ENCODE measurements at places on chromosomes 1 and 21.
A peak's percentile ranks its signal among the peaks of the same experiment; 100 is the strongest.

GRCh38 chr1:67189953-67190352, 23.7 kb downstream of the IL23R start:
- no peak for DNase-seq

DNA sequence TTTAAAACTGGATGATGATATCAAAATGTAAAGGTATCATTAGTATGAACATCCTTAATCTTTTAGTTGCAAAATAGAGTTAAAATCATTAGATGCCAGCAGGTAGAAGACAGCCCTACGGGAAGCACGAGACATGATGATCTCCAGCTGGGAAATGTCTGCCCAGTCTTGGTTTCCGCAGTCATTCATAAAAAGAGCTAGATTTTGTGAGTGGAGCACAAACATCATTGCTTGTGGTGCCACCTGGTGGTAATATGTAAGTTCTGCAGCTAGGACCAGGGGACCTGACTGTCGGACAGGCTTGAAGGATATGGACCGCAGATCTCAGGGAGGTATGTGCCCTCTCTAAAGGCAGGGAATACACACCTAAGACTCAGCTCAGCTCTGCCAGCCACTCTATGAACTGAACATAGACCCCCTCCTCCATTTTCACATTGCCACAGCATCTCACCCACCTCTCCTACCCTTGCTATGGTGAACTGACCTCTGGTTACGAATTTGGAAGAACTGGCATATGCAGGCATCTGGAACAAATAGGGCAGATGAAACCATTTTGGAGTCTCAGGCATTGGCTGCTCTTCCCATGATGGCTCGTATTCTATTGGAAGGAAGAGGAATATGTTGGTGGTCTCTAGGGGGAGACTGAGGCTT, 9.2 kb downstream of the FCMR start:
- peak; percentile 60 for DNase-seq

DNA sequence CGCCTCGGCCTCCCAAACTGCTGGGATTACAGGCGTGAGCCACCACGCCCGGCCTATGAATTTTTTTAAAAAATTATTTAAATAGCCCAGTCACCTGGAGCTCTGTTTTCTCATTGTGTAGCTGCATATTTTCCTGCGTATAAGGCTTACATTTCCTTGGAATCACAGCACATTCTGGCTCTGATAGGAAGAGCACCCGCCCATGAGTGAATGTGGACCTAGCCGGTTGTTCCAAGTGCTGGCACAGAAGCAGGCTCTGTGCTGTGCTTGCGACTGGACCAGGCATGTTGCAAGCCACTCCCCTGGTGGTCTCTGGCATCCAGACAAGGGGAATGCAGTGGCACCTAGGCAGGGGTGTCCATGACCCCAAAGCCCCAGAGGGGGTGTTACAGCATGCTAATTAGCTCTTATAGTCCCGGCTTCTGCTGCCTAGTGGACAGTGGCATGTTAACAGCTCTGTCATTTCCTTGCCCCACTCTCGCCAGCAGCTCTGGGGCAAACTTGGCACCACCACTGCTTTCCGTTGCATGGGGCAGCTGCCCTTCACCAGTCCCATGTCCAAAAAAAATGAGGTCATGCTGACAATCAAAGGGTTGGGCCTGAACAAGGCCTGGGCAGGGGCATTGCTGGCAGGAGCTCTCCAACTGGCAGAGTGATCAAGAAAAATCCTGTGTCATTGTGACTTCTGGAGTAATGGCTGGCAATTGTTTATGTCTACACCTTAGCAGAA, 5.2 kb upstream of the VTCN1 start:
- no peak for DNase-seq

DNA sequence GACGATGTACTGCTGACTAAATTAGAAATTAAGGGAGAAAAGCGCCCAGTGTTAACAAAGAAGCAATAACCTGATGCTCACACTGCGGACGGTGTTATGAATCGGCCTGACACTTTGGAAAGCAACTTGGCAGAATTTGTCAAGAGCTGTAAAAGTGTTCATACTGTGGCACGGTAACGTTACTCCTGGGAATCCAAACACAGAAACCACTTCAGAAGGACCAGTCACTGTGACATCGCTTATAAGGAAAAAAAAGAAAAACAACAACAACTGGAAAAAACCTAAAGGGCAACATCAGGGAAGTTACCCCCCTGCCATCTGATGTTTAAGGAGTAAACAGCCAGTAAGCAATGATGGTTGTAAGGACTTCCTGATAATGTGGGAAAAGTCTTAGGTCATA, 27.7 kb downstream of the CAPZB start:
- no peak for DNase-seq

DNA sequence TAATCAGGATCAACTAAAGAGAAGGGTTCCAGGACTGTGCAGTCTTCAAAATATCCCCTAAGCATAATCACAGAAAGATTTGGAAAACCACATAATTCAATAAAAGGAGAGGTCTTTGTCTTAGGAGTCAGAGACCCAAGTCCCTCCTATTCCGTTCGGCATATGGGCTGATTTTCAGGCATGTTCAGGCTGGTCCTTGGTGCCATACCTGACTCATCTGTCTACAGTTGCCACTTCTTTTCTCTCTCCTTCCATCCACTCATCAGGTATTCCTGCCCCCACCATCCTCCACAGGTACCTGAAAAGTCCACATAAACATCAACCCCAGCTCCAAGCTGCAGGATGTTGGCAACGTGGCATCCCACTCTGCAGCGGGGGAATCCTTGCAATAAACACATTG, 29.7 kb upstream of the RPL11 start:
- no peak for DNase-seq

GRCh38 chr1:63807046-63807445, 33.2 kb downstream of the ROR1 start:
- no peak for DNase-seq

- peak; percentile 77 for DNase-seq
These were observed at the start of gene ITGB2 for GRCh38 chr21:44920694-44921604. TSS of gene ITGB2 (minus strand) at chr21:44920899. CDS start at chr21:44910782, 10,117 bp downstream.

GRCh38 chr21:18354947-18355346, 48.6 kb downstream of the TMPRSS15 start:
- DNase-seq: no peak

DNA sequence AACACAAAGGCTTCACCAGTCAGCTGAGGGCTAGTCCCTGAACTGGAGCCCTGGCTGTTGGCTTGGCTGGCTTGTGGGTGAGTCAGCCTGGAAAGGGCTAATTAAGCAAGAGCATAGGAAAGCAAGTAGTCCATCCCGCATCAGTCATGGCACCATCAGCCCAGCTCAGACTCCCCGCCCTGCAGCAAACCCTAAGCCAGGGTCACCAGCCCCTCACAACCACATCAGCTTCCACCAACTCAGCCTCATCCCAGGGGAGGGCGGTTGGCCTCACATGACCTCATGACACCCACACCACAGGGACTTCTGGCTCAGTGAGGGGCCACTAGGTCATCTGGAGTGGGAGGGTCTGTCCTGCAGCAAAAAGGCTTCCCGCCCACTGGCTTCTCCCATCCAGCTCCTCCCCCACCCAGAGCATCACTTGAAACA, 7.0 kb upstream of the SPATC1L start:
- DNase-seq: no peak

DNA sequence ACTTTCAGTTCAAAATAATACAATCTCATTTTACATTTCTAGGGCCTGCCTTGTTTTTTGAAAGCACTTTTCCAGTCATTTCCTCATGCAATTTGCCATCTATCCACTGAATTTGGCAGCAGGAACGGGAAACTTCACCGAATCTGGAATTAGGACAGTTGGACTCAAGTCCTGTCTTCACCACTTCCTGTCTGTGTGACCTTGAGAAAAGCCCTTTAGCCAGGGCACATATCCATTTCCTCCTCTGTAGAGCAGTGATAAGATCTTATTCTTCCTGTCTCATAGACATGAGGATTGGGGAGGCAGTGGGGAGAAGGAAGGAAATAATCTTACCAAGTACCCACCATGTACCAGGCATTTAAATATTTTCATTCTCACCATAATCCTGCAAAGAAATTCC, 12.0 kb downstream of the VAV3 start:
- no peak for DNase-seq

GRCh38 chr21:45264912-45265515, 22.7 kb downstream of the POFUT2 start:
- no peak for DNase-seq

DNA sequence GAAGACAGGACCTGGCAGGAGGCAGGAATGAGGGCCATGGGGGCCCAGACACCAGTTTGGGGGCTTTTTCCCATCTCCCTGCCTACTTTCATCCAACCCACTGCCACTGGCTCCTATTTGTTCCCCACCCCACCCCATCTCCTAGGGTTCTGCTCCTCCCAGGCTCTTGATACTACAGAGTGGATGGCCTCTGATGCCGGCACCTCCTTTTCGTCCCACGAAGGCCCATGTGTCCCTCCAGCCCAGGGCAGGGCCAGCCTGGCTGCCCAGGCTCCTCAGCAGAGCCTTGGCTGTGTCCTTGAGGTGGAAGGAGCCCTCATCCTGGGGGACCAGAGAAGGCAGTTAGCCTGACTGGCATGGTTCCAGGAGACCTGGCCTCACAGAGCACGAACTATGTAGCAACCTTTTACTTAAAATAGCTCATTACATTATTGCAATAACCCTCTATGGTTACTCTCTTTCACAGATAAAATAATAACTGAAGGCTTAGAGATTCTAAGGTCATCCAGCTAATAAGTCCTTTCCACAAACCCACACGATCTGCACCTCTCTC, 3.5 kb downstream of the POMGNT1 start:
- DNase-seq: no peak

- no peak for DNase-seq
These were observed 16.8 kb downstream of the ATP8B2 start for GRCh38 chr1:154342132-154342531.

GRCh38 chr1:198151688-198152087, 5.1 kb upstream of the NEK7 start:
- DNase-seq: no peak

- DNase-seq: no peak
These were observed 11.6 kb upstream of the PTPN7 start for GRCh38 chr1:202172015-202172355.

GRCh38 chr1:116111524-116112021, 374 bp downstream of the MAB21L3 start:
- DNase-seq: no peak

GRCh38 chr1:161307892-161308638, 1.7 kb downstream of the MPZ start:
- DNase-seq: no peak

DNA sequence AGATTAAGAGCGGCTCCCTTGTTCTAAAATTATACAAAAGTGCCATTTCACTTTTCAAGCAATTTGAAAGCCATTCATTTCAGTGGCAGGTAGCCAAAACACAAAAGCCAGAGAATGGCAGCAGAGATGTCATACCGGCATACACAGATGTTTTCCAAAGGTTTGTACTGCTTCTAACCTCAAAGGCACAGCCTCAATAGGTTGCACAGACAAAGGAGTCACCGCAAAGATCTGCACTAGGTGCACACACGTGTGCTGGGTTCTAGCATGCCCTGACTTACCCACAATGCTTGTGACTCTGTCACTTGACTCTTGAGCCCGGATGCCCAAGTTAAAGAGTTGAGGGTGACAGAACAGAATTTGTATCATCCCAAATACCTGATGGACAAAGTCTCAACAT, 448.9 kb upstream of the ADGRL2 start:
- DNase-seq: no peak

DNA sequence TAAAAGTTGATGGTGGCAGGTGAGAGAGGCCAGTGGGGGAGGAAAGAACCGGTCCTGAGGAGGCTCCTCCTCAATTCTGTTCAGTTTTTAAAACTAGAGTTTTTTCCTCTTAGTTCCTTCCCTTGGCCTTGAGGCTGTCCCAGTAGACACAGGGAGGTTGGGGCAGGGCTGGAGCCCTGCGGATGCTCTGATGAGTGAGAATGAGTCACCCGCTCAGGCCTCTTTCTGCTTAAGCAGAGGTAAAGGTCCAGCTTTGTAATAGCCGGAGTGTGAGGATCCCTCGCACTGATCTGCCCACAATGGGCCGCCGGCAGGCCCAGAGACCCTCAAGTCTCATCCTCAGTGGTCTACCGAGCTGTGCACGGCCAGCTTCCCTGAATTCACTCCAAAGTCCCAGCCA, 49.6 kb upstream of the IRF2BP2 start:
- DNase-seq: no peak

- DNase-seq: no peak
These were observed 21.1 kb downstream of the KCNN3 start for GRCh38 chr1:154848983-154849382.

DNA sequence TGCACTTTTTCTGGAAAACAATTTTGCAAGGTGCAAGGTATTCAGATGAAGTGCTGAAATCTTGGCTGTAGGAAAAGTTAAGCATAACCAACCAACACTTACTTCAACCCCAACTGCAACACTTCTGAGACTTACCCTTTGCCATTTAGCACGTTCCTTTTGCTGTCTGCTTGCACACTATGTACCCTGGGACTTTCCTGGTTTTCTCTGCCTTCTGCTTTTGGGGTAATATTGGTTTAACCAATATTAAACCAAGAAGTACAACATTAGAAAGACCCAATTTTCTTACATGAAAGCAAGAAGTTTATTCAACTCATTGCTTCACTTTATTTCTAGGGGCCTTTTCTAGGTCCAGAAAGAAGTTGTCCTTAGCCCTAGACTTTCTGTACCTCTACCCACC, 193.0 kb downstream of the HLX start:
- no peak for DNase-seq

GRCh38 chr21:31771685-31772084, 39.8 kb upstream of the SCAF4 start:
- DNase-seq: no peak

DNA sequence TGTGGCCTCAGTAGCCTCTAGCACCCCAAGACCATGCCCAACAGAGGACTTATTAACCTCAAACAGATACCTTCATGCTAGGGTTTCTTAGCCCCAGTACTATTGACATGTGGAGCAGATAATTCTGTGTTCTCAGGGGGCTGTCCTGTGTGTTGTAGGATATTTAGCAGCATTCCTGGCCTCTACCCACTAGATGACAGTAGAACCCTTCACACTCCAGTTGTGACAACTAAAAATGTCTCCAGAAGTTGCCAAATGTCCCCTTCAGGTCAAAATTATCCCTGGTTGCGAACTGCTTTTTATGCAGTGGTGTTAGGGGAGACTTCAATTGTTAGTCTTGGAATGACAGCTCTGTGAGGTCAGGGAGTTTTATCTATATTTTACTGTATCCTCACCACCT, 8.1 kb downstream of the KAZN start:
- no peak for DNase-seq

DNA sequence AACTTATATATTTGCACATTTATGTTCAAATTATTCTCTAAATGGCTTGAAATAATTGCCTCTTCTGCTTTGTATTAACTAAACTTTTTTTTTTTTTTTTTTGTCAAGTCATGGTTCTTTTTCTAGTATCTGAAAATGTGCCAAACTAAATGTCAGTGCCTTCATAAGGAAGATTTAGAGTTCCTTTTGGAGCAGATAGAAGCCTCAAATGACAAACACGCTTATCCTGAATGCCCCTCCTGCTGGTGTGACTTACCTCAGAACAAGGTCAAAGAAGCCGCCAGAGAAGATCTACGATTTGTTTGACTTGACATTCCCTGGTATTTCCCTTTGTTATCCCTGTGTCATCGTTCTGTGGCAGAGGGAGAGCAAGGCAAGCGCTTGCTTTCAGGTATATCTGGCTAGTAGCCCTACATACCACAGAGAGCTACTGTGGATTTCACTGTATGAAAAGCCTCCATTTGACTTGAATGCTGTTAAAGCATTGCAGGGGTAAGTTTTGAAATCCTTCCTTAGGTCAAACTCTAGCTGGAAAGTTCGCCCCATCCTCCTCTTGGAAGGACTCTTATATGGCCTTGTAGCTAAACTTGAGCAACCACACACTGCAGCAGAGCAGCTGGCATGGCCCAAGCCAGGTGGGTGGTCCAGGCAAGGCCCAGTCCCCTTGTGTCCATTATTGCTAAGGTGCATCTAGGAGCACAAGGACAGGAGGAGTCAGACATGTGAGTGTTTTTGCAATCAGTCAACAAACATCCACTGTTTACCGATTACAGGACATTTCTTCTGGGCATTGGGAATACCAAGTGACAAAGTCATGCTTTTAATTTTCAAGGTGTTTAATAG, 285.4 kb upstream of the USP25 start:
- no peak for DNase-seq

Measured in stimulated activated CD4-positive, alpha-beta T cell treated with anti-CD3 and anti-CD28 coated beads, Interleukin-2, amount 100 ng/mL, for 24 hours (primary cell).